Activated T-helper 1 cell treated with anti-CD3 and anti-CD28 coated beads, Interleukin-12 subunit alpha, Interleukin-12 subunit beta, Interleukin-2, Interleukin-4 antibody, amounts not matched to agents 30 ng/mL and 10 ng/mL and 1 ng/mL, durations not matched to agents 14 hours and 24 hours and 36 hours (primary cell): ENCODE measurements at places on chromosomes 12 and 14. TPM values are rescaled to one million over a fixed set of nuclear protein-coding genes. Genes with fewer than 3 reads are reported as not detected.

Gene CEBPE
- not detected in 2 replicates for total RNA-seq

Gene GPX2
- not detected in 2 replicates for total RNA-seq

Gene TOMM20L
- not detected in 2 replicates for total RNA-seq

Gene AMHR2
- not detected in 2 replicates for total RNA-seq

Gene KANSL2
- total RNA-seq = 65.3 and 66.4 TPM in 2 replicates

Gene MSRB3
- 0.15 TPM in 1 of 2 replicates, not detected in the other for total RNA-seq

Gene KRT75
- total RNA-seq = not detected in 2 replicates

Gene GUCY2C
- not detected in 2 replicates for total RNA-seq

Gene ANKRD33
- total RNA-seq = not detected in 2 replicates

Gene SOX5
- total RNA-seq = 1.3 and 3.1 TPM in 2 replicates

Gene COA8
- 37.2 and 39.7 TPM in 2 replicates for total RNA-seq
